Hepatic stellate cell (primary cell): ENCODE measurements at places on chromosomes 7 and 10.

- no peak for DNase-seq
These were observed 767.2 kb downstream of the TNS3 start for GRCh38 chr7:46814516-46815250.

DNA sequence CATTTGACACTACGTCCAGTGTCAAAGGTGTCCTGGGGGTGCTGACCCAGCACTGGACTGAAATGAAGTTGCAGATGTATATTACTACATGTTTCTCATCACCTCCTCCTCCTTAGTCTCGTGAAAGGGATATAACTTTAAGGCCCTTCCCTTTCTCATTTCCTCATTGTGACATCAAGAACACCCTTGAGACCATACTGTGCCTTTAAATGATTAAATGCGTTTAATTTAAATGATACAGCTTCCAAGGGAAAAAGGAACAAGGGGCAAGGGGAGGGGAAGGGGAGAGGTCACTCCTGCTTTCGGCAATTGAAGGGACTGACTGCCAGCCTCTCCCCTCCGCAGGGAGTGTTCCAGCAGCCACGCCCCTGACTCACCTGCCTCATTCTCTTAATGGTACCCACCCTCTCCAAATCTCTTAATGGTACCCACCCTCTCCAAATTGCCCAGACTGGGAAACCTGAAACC lies 80.5 kb upstream of the KMT2E start:
- no peak for DNase-seq

GRCh38 chr7:257647-257992 lies 32.4 kb upstream of the FOXL3 start:
- no peak for DNase-seq

- DNase-seq, result no peak
These were observed 45.6 kb upstream of the LRRC4 start for GRCh38 chr7:128076796-128077271.

GRCh38 chr10:1274701-1275544 lies 218.7 kb downstream of the WDR37 start:
- DNase-seq, result no peak

GRCh38 chr10:16381083-16381482 lies 55.7 kb upstream of the PTER start:
- no peak for DNase-seq

GRCh38 chr10:89233033-89233432 lies 18.5 kb downstream of the LIPA start:
- no peak for DNase-seq

DNA sequence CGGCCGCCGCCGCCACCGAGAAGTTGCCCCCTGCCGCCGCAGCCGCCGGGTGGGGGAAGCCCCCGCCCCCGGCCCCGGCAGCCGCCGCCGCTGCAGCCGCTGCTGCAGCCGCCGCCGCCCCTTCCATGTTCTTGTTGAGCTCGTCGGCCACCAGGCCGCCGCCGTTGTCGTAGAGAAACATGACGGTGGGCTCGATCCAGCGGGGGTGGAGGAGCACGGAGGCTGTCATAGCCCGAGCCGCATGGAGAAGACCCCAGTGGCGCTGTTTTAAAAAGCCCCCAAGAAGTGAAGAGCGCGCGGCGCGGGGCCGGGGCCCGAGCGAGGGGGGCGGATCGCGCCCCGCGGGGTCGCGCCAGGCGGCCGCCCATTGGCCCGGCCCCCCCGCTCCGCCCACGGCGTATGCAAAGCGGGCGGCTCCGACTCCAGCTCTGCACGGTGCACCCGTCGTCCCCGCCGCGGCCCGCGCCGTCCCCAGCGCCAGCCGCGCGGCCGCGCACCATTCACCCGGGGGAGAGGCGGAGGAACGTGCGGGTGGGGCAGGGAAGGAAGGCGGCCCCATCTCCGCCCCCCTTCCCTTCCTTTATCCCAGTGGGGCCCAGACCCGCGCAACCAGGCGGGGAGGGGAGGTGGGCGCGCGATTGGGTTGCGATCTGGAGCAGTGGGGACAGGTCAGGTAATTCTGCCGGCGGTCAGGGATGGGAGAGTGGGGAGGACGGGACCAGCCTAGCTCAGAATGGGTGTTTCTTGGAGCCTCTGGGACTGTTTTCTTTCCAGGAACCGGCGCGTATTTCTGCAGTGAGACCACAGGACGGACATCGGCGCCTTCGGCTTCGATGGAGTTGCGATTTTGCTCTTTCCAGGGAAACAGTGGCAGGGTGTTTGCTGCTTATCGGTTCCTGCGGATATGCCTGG lies at the start of gene HOXA13:
TSS of gene HOXA13 (minus strand) at position 243 of the 912 bp plus-strand sequence. CDS start at position 229, 14 bp downstream.
- DNase-seq, result no peak

DNA sequence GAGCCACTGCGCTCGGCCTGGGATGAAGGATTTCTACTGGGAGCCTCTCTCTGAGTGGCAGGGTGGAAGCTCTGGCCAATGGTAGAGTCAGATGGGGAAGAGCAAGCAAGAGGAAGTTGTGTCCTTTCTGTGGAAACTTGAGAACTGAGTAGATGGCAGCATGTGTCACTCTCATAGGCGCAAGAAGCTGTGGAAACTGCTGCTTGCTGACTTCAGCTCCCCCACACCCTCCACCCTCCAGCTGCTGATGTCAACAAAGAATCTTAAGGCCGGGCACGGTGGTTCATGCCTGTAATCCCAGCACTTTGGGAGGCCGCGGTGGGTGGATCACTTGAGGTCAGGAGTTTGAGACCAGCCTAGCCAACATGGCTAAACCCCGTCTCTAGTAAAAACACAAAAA lies 39.8 kb upstream of the SRGN start:
- DNase-seq, result no peak

- DNase-seq, result no peak
These were observed 198.3 kb upstream of the KAT6B start for GRCh38 chr10:74628136-74628535.

DNA sequence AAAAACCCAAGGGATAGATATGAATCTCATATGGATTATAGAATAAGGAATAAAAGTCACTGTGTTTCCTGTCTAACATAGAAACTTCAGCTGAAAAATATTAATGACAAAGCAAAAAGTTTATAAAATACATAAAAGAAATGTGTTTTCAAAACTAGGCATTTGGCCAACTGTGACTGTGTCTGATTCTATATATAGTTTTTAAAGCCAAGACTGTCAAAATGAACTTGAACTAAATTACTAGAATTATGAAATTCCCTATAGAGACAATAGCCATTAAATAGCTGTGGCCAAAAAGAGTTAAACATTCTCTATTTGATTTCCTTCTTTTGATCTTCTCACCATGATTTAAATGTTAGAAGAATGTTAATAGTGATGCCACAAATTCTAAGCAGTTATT lies 311.2 kb upstream of the SEMA3D start:
- no peak for DNase-seq

- DNase-seq, result peak; percentile 92
These were observed at the start of gene GATAD1 for GRCh38 chr7:92447345-92448204. Gene GATAD1, plus strand, starts transcription at chr7:92447482. Its CDS starts 248 bp downstream, at chr7:92447730.

- DNase-seq, result peak; percentile 35
These were observed 25.0 kb downstream of the VTI1A start for GRCh38 chr10:112471878-112472487.

DNA sequence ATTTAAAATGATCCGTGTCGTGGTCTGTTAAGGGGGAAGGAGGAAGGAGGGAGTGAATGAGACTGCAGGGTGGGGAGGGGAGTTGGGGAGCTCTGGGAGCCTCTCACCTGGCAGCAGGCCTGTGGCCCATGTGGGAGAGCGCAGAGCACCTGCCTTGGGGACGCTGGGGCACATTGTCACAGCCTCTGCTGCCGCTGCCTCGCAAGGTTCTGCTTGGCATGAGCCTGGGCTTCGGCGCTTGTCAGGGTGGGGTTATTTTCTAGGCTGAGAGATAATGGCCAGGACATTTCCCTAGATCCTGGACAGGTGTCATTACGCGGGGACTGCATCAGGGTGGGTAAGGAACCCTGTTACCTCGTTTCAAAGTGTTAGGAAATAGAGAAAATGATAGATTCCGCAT lies 2.2 kb upstream of the SUN1 start:
- DNase-seq, result no peak

- no peak for DNase-seq
These were observed 201.9 kb downstream of the MYOF start for GRCh38 chr10:93280121-93280698.

DNA sequence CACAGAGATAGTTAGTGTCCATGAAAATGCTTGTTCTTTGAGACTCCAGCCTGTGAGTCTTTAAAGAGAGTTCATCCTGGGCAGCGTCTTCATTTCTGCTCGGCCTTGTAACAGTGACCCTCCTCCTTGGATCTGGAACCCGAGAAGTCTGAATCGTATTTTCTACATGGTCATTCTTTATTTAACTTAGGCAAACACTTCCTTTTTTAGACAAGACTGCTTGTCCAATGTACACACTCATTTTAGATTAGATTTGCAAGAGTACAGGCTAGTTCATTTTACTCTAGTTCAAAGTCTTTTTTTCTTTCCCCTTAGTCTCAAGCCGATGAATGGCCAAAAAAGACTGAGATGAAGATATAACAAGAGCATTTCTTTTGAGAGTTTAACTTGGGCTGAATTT lies 133.5 kb downstream of the CHN2 start:
- DNase-seq, result no peak

DNA sequence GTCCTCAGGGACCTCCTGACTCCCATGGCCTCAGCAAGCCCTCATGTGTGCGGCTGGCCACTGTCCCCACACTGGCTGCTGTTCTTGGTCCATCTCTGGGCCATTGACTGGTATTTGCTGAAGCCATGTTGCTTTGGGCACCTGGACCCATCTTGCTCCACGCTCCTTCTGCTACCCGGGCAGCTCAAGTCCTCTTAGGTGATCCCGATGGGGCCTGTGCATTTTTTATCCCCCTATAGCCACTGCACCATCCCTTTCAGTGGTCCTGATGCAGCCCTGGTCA lies 16.7 kb downstream of the RAMP3 start:
- DNase-seq, result no peak

GRCh38 chr7:129266181-129266580 lies 41.4 kb downstream of the AHCYL2 start:
- DNase-seq, result no peak

DNA sequence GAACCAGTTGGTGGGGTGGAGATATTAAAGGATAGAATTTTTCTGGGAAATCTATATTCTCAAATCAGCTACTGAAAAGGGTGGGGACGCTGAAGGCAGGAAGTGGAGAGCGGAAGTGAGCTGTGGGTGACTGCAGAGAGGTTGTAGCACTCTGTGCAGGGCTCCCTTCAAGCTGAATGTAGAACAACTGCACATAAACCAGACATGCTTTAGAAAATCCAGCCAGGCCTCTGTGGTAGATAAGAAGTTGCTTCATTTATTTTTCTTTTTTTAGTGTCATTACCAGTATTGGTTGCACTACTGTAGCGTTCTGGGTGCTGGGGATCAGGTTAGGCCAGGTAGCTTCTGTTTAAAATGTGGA lies 127.8 kb downstream of the CELF2 start:
- DNase-seq, result no peak

GRCh38 chr7:32564542-32564941 lies 69.3 kb downstream of the AVL9 start:
- DNase-seq, result peak; percentile 19

DNA sequence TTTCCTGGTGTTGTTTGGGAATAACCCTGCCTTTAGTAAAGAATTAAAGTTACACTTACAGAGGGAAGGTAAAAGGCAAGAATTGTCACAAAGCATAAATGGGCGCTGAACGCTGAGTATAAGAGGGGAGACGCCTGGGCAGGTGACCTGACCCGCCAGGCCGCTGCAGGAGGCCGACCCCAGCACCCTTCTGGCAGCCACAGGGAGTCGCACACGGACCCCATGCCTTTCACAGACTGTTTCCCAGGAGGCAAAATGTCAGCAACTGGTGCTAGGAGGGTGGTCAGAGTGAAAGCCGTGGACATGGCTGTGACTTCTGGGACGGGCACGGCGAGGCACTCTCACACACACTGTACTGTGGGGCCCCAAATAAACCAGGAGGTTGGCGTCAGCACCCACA lies 288.2 kb downstream of the WDR37 start:
- no peak for DNase-seq

- DNase-seq, result no peak
These were observed 35.4 kb downstream of the PRR15 start for GRCh38 chr7:29599026-29599425.

- DNase-seq, result no peak
These were observed 26.0 kb downstream of the CYP3A5 start for GRCh38 chr7:99653754-99654153.

GRCh38 chr7:158432369-158433341 lies 155.0 kb downstream of the PTPRN2 start:
- DNase-seq, result no peak

DNA sequence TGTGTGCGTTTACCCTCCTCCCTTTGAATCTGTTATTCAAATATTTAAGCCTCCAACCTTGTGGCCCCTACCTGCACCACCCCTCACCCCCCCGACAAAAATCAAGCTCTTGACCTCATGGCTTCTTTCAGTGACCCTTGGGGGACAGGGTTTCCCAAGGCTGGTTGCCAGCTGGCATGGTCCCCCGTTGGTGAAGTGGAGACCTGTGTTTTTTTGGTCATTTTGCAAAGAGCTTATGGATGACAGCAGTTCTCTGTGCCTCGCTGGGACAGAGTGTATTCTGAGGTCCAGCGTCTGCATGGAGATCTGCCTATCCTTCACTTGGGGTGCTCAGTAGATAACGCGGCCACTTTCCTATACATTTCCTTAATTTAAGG lies 111.0 kb downstream of the TCF7L2 start:
- no peak for DNase-seq

DNA sequence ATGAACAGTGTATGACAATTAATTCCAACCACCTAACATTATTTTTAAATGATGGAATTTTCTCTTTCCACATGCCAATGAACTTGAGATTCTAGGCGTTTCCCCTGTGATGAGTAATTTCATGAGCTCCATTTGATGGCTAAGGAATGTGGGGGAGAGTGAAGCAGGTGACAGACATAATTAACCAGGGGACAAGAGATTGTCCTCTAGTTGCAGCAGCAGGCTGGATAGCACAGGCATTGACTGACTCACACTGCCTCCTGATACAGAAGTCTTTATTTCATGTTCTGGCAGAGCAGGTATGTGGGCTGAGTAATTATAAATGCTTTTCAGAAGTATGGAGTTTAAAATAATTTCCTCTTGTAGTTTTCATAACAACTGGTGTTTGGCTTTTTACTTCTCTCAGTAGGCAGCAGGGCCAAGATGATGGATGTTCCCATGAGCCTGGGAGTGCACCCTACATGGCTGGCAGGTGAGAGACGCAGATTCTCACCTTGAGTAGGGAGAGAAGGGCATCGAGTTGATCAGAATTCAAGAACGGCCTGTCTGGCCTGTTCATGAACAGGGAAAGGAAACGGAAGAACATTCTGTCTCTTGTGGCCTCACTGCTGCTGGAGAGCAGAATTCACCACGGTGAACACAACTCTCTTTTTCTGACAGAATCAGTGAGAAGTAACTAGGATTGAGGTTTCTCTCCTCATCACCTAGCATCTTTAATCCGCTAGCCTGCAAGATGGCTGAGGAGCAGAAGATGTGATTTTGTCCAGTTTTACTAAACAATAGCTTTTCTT lies 118.8 kb downstream of the AOAH start:
- no peak for DNase-seq

- no peak for DNase-seq
These were observed 2.2 kb upstream of the LMBR1 start for GRCh38 chr7:156895024-156895780.
